ENCODE measurements at places on chromosomes 2 and 18.

GRCh38 chr18:42230636-42231035 lies 275.6 kb downstream of the PIK3C3 start:
- no peak for DNase-seq

DNA sequence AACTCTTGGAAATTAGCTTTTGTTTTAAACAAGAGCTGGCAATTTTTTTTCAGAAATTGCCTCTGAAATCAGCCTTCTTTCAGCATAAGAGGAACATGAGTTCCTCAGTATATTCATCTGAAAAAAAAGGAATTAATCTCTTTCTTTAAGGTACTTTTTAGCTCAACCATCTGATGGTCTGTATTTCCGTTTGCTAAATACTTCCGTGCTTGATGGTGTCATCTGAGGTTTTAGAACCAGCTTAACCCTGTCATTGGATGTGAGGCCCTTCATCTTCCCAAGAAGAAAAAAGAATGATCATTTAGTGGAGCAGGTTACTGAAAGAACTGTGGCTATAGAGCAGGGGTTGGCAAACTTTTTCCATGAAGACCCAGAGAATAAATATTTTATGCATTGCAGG lies 175.0 kb downstream of the TRABD2A start:
- no peak for DNase-seq

GRCh38 chr2:212227755-212228154 lies 310.8 kb downstream of the ERBB4 start:
- DNase-seq = peak; percentile 61

DNA sequence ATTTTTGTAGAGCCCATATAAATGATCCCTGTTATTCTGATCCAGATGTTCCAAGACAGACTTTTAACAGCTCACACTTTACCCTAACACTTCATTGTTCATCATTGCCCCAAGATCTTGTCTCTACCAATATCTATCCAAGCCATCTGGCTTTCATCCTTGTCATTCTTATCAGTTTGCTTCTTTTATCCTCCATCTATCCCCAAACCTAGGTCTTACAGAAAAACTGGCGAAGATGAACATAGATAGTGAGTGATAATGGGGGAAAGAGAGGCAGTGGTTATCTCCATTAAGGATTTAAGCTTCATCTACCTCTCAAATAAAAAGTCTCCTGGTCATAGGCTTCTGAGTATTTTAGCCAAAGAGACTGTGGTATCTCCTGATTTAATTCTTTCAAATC lies 89.5 kb downstream of the DHRS9 start:
- DNase-seq = no peak

- peak; percentile 36 for DNase-seq
Observed at GRCh38 chr2:75609937-75610508, 36.6 kb upstream of the MRPL19 start.

GRCh38 chr2:134391751-134392160 lies 137.9 kb downstream of the MGAT5 start:
- peak; percentile 60 for DNase-seq

DNA sequence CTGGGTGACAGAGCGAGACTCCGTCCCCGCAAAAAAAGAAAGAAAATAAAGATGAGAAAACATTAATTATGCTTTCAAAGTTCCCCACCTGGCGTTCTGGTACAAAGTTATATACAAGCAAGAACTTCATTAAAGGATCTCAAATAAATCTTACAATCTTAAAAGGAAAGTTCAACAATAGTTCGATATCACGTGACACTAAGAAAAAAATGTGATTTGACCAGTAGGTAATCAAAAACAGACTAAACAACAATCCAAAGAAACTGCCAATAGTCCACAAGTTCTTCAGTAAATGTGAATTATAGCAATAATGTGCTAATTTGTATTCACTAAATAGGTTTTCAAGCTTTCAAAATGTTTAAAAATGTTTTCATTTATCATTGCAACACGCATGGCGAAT lies 130.4 kb downstream of the NRXN1 start:
- DNase-seq = no peak

DNA sequence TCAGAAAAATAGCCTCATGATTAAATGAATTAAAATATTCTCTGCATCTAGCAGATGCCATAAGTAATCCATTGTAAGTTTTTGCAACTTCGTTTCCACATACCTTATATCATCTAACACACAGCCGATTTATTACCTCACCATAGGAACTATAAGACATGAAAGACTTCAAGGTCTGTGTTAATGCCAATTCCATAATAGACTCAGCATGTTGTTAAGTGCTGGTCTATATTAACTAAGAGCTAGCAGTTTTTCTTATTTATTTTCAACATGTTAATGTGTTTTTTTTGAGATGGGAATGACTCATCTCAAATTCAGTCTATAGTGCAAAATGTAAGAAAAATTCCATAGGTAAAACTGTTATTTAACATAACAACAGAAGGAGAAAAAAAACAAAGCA lies 243.9 kb upstream of the GULP1 start:
- DNase-seq = no peak

DNA sequence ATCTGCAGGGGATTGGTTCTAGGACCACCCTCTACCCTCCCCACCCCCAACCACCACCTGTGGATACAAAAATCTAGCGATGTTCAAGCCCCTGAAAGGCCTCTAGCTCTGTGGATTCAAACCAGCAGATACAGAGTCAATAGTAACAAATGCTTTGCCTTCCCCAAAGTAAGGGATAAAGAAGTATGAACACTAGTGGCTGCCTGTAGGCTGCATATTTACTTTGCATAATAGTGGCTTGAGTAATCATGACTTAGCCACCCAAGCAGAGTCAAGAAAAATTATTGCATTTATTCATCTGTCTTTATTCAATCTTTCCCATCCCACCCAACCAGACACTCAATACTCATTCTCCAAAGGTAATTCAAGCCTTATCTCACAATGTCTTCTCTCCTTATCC lies 43.8 kb downstream of the SOCS6 start:
- peak; percentile 34 for DNase-seq

GRCh38 chr2:48228345-48228684 lies 301.6 kb upstream of the STON1 start:
- no peak for DNase-seq

DNA sequence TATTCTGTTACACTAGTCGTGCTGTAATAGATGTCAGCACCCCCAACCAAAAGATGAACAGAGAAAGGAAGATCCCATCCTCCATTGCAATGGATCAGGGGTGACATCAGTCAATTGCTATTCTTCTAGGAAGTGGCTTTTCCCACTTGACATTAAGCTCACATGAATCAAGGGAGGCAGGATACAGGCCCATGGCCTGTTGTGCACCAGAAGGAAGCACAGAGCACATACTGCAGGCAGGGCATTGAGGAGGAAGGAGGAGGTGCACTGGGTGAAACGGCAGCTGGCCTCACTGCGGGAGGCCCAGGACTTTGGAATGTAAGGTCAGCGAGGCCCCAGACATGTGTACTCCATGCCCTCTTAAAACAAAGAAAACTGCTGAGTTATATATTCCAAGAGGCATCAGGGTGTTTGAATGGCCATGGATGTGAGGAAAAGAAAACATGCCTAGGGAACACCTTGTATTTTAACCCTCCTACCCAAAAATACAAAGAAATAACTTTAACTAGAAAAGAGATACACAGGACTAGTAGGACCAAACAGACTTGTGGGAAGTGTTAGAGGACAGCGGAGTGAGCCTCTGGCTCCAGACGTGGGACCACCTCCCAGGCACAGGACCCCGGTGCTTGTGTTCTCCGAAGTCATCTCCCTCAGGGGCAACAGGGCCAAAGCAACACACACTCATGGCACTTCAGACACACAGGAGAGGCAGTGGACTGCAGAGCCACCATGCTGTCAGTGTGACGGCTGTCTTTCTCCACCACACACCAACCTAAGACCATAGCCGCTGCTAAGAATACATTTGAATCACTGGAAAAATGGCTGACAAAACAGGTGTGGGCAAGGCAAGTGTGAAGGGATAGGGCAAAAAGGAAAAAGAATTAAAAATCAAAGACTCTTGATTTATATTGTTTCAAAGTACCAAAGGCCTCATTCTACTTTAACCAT lies 51.4 kb upstream of the RIOK3 start:
- DNase-seq = peak; percentile 87

GRCh38 chr18:2515171-2515787 lies 56.0 kb downstream of the METTL4 start:
- peak; percentile 95 for DNase-seq

DNA sequence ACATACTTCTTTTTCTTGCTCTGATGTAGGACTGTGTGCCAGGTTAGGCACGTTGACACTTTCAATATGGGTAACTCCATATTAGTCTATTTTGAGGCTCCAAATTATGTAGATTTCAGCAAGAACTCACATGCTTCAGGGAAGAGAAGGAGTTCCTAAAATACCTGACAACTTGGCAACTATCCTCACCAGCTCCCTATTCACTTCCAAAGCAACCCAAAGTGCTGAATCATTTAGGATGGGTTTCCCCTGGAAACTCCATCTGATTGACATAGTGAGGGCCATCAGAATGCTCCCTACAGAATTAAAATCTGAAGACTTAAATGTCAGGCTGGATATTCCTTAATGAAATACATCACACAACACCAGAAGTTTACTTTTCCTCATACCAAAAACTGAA lies 32.5 kb upstream of the NFU1 start:
- no peak for DNase-seq

- no peak for DNase-seq
Observed at GRCh38 chr2:224831530-224831929, 115.4 kb upstream of the CCDC195 start.

GRCh38 chr18:79903071-79903635 lies 48.3 kb downstream of the SLC66A2 start:
- DNase-seq = no peak

DNA sequence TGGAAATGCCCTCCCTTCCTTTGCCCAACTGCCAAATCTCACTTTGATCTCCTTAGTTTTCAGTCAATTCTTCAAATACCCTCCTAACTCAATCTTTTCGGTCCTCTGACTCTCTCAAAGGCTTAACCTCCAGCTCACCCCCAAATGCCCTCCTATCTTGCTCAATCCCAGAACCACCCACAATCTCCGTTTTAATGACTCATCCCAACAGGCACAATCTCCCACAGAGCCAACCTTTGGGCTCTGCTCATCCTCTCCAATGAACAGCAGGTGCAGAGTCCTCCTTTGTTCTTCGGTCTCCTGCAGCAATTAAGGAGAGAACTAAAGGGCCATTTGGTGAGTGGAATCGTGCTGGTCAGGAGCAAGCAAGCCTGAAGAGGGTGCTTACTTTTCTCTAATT lies 366.1 kb upstream of the CRIM1 start:
- DNase-seq = peak; percentile 25

DNA sequence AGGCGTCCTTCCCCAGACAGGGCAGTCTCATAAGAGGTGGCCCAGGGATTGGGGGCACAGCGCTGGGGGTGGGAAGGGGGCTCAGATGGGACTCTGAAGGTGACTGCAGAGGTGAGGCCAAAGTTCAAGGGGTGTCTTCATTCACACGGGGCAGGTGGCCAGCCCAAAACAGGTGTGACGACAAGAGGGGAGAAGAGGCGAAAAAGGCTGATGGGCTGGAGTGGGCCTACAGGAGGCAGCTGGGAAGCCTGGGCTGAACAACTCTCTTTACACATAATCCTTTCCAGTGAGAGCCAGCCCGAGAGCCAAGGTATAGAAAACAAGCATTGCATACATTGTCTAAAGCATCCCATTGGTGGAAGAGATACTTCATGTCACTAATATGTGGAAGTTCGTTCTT lies 130.9 kb upstream of the ASB18 start:
- DNase-seq = no peak

DNA sequence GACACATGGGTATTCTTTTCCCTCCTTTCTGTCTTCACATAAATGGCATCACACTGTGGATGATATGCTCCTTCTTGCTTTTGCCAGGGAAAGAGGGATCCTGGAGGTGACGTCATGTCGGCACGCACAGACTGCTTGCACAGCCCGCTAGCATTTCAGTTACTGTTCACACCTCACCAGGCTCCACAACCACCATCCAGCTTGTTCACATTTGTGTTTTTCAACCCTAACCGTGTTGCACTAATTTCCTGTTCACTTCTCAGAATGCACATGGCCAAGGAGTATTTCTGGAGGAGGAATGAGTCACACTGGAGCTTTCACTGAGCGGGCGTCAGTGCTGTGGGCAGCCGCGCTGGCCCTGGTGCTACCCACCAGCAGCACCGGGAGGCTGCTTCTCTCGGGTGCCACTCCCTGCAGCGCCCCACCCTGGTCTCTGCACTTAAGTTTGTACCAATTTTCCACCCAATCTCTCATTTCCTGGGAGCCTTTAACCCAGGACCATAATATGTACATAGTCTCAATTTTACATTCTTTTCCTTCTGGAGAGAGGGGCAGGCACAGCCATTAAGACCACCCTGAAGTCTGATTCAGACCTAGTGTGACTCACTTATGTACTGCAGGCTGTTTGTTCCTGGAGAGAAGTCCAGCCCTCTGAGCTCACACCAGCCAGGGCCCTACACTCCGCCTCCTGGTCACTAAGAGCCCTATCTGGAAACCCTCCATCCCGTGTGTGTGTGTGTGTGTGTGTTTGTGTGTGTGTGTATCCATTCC lies 65.1 kb downstream of the MBP start:
- DNase-seq = peak; percentile 90

DNA sequence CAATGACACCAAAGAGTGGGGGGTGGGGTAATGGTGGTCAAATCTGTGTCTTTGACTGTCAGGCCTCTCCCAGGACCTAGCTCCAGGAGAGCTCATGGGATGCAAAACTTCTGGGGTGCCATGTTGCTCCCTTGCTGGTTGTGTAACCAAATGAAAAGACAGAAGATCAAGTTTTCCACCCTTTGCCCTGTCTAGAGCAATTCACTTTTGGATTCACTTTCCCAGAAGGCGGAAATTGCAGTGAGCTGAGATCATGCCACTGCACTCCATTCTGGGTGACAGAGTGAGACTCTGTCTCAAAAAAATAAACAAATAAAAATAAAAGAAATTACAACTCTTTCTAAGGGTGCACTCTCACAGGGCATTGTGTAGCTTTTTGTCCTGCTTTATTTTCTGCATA lies 34.9 kb upstream of the PLA2R1 start:
- peak; percentile 61 for DNase-seq

DNA sequence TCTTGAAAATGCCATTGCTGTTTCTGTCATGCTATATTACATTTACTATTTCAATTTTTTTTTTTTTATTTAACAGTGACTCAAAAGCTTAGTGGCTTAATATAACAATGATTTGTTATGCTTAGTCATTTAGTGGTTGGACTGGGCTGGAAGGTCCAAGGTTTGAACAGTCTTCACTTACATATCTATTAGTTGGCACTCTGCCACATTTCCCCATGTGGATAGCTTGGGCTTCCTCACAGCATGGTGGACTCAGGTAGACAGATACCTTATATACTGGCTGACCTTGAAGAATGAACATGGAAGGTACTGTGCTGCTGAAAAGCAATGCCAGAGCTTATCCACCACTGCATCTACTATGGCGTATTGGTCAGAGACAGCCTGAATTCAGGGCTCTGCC lies 909.5 kb upstream of the SOX11 start:
- no peak for DNase-seq

GRCh38 chr2:151569167-151569566 lies 159.5 kb downstream of the RIF1 start:
- no peak for DNase-seq

- peak; percentile 91 for DNase-seq
Observed at GRCh38 chr18:36697905-36698304, 130.9 kb downstream of the TPGS2 start.
